ENCODE measurements at places on chromosomes 6 and 20.

DNA sequence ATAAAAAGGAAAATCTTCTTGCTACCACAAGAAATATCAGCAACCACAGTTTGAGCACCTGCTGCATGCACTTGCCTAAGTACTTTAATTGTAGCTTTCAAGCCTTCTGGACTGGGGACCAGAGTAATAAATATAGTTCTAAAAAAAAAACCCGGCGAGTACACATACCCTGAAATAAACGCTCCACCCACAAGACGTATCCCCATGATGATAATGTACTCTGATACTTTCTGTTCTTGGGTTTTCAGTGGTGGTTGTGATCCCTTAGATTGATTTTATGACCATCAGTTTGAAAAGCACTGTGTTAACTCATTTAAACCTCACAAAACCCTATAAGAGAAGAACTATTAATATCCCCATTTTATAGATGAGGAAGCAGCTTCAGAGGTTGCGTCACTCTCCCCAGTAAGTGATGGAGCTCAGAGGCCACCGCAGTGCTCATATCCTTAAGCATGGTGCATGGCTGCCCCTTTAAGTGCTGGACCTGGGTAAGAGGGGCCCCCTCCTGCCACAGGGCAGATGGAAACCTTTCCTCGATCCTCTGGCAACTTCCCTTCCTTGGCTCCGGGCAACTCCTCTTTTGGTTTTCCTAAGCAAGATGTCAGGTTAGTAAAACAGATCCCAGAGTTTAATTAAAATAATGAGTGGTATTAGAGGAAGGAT, 67.3 kb downstream of the KCNB1 start:
- DNase-seq, result no peak

DNA sequence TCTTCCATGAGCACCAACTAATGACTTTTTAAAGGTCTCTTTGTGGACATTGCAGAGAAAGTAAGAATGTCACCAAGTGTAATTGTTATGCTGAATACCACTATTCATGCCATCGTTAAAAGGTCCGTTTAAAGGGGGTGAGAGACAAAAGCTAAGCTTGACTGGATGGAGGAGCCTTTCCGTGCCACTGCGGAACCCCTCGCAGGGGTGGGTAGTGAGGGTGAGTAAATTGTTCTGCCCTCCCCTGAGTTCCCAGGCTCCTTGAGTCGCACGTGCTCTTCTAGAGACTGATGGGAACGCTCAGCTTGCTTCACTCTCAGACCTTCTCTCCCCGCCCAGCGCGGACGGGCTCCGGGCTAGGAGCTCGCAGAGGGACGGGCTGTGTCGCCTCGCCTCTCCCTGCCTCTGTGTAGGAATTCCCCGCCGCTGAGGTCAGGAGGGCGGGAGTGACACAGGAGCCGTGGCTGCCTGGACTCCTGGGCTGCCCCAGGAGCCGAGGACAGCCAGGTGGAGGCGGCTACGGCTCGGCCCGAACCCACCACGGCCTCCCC, 314.8 kb upstream of the QKI start:
- no peak for DNase-seq

- DNase-seq, result no peak
Measured at GRCh38 chr6:14621518-14621917, 503.9 kb downstream of the CD83 start.

DNA sequence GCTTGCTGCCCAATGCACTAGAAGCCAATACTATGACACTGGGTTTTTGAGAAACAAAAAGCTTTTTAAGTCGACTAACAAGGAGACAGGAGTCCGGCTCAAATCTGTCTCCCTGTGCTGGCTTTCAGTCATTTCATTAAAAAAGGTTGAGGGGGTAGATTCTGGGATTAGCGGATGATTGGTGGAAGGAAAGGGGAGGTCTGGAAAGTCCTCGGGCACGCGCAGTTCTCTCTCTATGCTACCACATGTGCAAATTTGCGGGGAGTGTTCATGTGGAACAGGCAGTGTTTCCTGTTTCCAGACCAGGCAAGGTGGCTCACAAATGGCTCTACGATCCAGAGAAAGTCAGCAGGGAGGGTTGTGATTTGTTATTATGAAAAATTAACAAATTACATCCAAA, 89.1 kb upstream of the TOX2 start:
- DNase-seq, result no peak

GRCh38 chr6:41921712-41921998, 356 bp downstream of the BYSL start:
- no peak for DNase-seq

- no peak for DNase-seq
Measured at GRCh38 chr6:11692451-11693376, 85.9 kb downstream of the ADTRP start.

DNA sequence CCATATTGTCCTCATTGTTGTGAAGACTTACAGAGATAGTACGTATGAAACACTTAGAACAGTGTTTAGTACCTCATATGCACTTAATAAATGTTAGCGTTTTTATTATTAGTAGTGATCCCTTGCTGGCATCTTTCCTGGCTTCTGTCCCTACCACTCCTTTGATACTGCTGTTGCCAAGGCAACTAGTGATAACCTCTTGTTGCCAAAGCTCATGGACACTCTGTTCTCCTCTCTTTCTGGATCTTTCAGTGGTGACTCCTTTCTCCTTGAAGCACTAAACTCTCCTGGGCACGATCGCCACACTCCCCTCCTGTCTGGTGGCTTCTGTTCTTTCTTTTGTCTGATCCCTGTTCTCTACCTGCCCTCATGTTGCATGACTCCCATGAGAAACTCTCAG, 83.5 kb downstream of the FOXO3 start:
- DNase-seq, result no peak

DNA sequence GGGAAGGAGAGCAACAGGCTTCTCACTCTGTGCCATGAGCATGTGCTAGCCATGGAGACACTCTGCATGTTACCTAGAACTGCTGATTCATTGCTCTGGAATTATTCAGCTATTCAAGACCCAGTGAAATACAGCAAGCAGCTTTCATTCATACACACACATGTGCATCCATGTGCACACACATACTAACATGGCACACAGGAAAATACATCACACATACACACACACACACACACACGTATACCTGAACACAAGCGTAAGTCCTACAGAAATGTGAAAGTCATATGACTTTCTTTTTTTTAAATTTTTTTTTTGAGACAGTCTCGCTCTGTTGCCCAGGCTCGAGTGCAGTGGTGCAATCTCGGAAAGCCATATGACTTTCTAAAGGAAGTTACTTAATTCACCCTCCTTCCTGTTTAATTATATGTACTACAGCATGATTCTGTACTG, 108.2 kb upstream of the NFATC2 start:
- no peak for DNase-seq

GRCh38 chr6:27838945-27839625, 73.1 kb downstream of the OR2B2 start:
- DNase-seq, result no peak

DNA sequence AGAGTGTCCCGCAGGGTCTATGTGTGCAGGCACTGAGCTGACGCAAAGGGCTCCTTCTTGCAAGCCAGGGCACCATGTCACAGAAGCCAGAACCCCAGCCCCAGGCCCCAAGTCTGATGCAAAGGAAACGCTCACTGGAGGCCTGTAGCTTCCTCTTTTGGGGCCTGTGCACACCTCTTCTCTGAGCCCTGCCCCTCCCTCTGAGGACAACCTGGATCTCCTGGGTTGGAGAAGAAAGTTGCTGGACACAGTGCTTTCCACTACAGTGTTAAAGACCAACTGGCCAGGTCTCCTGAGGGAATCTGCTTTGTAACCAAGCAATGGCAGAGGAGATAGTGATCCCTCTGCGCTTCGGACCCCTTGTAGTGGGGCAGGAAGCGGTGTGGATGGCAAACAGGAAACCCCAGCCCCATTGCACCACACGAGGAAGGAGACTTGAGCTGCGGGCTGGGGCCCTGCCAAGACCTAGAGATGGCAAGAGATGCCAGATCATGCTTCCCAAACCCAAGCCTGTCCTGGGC, 90.0 kb downstream of the PRND start:
- peak; percentile 48 for DNase-seq

- no peak for DNase-seq
Measured at GRCh38 chr6:14502551-14502950, 385.0 kb downstream of the CD83 start.

DNA sequence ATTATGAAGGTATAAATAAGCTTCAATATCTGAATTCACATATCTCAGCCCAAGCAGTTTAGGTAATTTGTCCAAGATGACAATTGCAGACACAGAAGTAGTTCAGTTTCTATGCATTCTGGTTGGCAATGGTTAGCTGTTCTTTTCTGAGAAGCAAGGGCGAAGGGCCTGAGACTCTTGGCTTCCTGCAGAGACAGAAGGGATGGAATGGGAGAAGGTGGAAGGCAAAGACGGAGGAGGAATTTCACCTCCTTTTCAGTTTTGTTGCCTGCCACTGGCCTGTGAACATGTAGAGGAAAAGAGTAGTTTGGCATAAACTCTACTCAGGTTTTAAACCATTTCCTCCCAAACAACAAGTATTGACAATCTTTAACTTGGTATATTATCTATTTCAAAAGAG, 180.7 kb upstream of the HS3ST5 start:
- DNase-seq, result no peak
